ENCODE measurements at places on chromosomes 4 and X. TPM values are rescaled to one million over a fixed set of nuclear protein-coding genes. Genes with fewer than 3 reads are reported as not detected.

- DNase-seq, result no peak
These were observed 5.8 kb downstream of the SLC25A53 start for GRCh38 chrX:104151037-104151436.

GRCh38 chrX:42219231-42219630 is 295.9 kb upstream of the CASK start:
- DNase-seq, result no peak

GRCh38 chr4:133596459-133596858 is 447.4 kb downstream of the PCDH10 start:
- no peak for DNase-seq

DNA sequence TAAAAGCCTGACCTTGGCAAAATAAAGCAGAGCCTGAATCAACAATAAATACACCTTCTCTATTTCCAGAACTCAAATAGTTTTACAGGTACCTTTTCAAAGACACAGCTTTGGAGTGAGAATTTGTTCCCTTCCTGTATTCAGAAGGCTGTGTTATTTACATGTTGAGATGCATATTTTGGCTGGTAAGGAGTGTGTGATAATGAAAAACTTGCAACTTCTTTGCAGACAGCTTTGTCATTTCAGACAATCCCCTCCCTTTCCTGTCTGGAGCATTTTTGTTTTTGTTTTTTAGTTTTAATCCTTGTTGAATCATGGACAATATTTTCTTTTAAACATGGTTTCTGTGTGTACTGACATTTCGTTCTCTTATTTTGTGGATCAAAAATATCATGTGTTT is 493.8 kb downstream of the FAT4 start:
- DNase-seq, result no peak

DNA sequence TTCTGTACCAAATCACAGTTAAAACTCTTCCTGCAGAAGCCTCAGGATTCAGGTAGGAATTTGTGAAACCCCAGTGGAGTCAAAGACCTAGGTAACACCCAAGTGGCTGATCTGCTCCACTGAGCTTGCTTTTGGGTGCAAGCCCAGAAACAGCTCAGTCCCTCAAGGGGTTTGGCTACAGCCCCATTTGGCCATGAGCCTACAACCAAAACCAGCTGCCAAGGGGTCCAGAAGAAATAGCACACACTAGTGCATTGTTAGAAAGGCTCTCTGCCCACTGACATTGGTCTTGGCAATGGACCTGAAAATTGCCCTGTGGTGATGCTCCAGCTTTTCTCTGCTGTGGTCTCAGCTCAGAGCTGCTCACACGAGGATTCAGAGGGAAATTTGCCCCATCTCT is 577.4 kb upstream of the INTU start:
- no peak for DNase-seq

GRCh38 chr4:39613093-39613656 is 25.5 kb downstream of the SMIM14 start:
- DNase-seq, result no peak

DNA sequence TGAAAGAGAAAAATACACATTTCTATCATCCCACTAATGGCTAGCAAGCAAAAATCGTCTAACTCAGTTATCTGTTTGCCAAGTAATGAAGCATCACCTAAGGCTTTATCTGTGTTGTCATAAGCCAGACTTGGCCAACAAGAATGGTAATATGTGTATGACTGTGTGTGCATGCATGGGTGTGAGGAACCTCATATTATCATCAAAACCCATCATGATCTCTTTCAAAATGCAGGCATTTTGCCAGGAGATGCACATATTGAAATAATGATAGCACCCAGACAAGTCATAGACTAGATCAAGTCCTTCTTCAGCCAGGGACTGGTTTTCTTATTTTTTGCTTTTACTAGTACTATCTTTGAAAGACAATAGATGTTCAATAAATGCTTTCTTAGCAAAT is 172.5 kb upstream of the FMR1 start:
- no peak for DNase-seq

DNA sequence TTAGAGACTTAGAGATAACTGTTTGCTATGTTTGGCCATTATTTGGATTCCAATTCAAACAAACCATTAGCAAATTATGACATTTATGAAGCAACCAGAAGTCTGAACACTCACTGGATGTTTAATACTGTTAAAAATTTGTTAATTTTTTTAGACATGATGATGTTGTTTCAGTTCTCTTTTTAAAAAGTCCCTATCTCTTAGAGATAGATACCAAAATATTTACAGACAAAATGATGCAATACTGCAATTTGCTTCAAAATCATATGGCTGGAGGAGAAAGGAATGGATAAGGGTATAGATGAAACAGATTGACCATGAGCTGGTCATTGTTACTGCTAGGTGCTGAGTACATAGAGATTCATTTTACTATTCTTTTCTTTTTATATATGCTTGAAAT is 534.6 kb downstream of the BCOR start:
- no peak for DNase-seq

Gene MTNR1A
- 1.7 TPM for polyA plus RNA-seq

GRCh38 chrX:153416781-153417450 is 5.6 kb downstream of the ZFP92 start:
- no peak for DNase-seq

- DNase-seq, result no peak
These were observed 230.6 kb upstream of the PSAPL1 start for GRCh38 chr4:7665321-7665720.

Gene TMEM47
- 31.7 TPM for polyA plus RNA-seq

Gene TIGD2
- 15.0 TPM for polyA plus RNA-seq

- DNase-seq, result no peak
These were observed 404.8 kb downstream of the TLL1 start for GRCh38 chr4:166277853-166278252.

GRCh38 chr4:112234952-112235609 is 3.5 kb downstream of the AP1AR start:
- peak; percentile 71 for DNase-seq

DNA sequence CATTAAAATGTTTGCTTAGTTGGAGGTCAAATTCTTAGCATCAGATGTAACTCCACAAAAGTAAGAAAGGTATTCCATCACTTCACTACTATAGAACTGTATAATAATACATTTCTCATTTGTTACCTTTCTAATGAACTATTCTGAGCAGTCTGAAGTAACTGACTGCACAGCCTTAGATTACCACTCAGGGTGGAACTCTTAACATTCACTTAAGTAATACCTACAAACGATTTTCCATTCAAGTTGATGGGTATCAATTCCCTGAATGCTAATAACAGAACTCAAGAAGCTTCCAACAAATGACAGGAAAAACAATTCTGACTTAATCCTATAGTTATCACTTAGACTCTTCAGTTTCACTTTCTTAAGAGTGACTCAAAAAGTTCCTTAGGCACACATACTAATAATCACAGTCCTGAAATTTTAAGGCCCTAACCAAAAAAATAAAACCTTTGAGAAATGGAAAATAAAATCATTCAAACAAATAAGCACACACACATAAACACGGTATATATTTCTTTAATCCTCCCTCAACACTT is 20.9 kb downstream of the HNRNPD start:
- DNase-seq, result no peak

Gene RS1
- 0.25 TPM for polyA plus RNA-seq

Gene AFP
- polyA plus RNA-seq, result 746 TPM

DNA sequence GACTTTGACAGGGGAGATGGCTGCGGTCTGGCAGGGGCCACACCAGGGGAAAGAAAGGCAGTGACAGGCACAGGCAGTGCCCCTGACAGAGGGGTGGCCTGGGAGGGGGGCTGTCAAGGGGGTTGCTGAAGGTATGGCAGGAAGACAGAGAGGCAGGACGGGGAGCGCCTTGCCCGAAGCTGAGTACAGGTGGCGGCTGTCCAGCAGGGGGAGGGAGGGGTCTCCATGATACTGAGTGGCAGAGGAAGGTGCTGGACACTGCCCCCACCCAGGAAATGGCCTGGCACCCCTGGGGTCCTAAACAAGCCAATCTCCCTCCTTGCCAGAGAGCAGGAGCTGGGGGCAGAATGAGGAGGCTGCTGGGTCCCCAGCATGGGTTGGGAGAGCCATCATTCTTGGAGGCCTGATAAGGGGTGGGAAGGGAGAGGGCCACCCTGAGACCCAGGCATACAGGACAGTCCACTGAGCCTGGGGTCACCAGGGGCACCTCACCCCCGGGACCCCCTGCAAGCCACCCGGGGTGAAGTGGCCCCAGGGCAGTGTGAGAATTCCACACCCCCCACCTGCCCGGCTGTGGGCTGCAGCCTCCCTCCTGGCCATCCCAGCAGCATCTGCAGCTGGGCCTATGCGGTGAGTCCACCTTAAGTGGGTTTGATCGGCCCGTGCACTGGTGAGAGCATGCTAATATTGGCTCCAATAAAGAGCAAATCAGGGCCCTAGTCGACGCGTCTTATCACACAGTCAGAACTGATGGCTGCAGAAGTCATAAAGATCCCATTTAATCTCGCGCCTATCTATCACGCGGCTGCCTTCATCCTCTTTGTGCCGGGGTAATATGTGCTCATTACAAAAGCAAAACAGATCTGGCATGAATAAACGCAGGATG is 108.5 kb downstream of the FAM53A start:
- DNase-seq, result no peak

DNA sequence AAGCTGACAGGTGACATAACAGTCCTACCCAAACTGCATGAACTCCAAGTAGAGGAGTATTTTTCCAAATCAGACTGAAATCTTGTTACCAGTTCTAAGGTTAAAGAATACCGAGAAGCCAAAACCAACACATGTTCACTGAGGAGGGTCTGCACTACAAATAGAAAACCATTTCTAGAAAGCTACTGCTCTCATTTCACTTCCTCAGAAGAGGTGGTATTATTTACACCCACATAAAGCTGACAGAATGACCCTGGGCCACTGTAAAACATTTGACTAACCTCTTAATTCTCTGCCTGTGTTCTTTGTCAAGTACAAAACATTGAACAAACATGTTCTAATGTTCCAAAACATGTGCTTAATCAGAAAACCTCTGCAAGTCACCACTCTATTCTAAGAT is 95.8 kb downstream of the IQCM start:
- no peak for DNase-seq

- DNase-seq, result no peak
These were observed 24.9 kb upstream of the HUWE1 start for GRCh38 chrX:53711436-53711835.

- DNase-seq, result no peak
These were observed 83.5 kb upstream of the SPRY1 start for GRCh38 chr4:123312951-123313592.

Gene MUC7
- 0.08 TPM for polyA plus RNA-seq

GRCh38 chrX:42577936-42578470 is 200.0 kb downstream of the PPP1R2C start:
- no peak for DNase-seq

- no peak for DNase-seq
These were observed 166.0 kb downstream of the FRMPD4 start for GRCh38 chrX:12304261-12304660.

Gene GAGE1
- polyA plus RNA-seq, result not detected

Gene DTHD1
- polyA plus RNA-seq, result not detected

GRCh38 chr4:185540487-185541120 is 5.3 kb upstream of the PDLIM3 start:
- DNase-seq, result no peak

GRCh38 chr4:54999003-54999402 is 126.4 kb downstream of the KDR start:
- DNase-seq, result no peak

Gene HERC5
- 6.0 TPM for polyA plus RNA-seq

Measured in left kidney (tissue), 8 donors.